HFFc6 (cell line): ENCODE measurements at places on chromosomes 4 and X.
A peak's percentile ranks its signal among the peaks of the same experiment; 100 is the strongest.

GRCh38 chr4:3041192-3042142 lies 32.9 kb downstream of the HTT-AS start:
- DNase-seq, result peak; percentile 70

GRCh38 chrX:69603566-69604194 lies 12.2 kb upstream of the EDA start:
- DNase-seq, result no peak

GRCh38 chr4:76658231-76659102 lies 223.4 kb downstream of the SHROOM3 start:
- DNase-seq, result peak; percentile 89

DNA sequence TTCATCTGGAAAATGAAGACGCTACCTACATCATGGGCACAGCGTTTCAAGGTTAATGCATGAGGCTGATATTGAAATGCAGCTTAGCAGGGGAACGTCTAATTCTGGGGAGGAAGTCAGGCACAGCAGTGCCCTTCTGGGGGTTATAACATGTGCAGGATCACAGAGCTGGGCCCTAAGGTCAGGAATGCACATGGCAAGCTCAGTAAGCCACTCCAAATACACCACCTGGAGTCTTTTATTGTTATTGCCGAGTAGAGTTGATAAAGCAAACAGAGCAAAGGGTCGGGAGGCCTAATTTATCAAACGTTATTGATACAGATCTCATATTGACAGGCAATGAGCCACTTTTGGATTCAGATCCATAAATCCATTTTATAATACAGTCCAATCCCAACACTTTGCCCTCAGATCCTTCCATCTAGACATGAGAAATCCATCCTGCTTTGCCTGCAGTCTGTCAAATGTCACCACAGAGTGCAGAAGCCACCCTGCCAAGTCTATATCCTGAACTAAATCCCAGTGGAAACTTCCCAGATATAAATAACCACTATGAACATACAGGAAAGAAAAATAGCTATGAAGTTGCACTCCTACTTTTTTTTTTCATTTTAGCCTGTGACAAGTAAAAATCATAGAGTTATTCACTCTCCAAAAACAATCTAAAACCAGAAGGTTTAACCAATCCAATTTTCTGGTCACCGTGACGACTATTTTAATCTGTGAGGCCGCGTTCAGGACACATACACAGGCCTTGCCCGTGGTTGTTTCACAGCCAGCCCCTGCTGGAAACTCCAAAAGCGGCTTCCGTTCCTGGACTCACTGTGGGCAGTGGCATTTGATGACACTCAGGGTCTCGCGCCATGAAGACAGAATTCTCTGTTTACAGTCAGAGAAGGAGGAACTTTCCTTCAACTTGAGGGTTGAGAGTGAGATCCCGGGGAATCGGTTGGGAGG lies 335.4 kb downstream of the DHX15 start:
- DNase-seq, result no peak

- DNase-seq, result peak; percentile 1
Observed at GRCh38 chrX:154727871-154728270, 23.0 kb downstream of the GAB3 start.

DNA sequence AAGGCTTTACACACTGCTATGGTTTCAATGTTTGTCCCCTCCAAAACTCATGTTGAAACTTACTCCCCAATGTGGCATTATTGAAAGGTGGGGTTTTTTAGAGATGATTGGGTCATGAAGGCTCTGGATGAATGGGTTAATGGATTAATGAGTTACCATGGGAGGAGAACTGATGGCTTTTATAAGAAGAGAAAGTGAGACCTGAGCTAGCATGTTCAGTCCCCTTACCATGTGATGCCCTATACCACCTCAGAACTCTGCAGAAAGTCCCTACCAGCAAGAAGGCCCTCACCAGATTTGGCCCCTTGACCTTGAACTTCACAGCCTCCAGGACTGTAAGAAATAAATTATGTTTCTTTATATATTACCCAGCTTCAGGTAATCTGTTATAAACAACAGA lies 68.9 kb upstream of the CAPN6 start:
- DNase-seq, result no peak

DNA sequence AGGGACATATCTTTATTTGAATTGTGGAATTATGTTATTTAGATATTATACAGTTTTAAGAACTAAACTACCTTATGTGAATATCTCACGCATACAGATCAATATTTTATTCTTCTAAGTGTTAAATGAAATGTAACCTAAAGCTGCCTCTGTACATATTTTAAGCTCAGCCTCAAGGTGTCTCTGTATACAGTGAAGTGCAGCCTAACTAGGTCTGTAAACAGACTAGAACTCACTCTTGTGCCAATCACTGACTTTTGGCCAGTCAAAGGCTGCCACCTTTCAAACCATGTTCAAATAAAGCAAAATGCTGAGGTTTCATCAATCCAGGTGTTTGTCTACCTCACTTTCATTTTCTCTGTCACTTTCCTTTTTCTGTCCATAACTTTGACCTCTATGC lies 1074.5 kb upstream of the PRKX start:
- no peak for DNase-seq

DNA sequence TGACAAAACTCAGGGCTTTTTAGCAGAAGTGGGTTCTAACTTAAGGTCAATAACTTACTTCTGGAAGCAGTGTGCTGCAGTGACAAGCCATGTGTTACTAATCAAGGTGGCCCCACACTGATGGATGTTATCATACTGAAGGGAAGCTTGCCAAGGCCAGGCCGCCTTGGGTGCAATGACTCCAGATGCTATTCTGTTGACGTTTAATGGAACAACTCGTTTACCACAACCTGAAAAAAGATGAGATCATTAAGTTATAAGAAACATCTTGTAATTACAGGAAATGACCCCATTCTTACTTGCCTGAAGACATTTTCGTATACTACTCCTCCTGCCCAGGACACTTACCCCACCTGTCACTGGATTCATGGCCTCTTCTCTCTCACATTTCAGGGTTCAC lies 38.9 kb upstream of the TMPRSS11D start:
- peak; percentile 31 for DNase-seq

DNA sequence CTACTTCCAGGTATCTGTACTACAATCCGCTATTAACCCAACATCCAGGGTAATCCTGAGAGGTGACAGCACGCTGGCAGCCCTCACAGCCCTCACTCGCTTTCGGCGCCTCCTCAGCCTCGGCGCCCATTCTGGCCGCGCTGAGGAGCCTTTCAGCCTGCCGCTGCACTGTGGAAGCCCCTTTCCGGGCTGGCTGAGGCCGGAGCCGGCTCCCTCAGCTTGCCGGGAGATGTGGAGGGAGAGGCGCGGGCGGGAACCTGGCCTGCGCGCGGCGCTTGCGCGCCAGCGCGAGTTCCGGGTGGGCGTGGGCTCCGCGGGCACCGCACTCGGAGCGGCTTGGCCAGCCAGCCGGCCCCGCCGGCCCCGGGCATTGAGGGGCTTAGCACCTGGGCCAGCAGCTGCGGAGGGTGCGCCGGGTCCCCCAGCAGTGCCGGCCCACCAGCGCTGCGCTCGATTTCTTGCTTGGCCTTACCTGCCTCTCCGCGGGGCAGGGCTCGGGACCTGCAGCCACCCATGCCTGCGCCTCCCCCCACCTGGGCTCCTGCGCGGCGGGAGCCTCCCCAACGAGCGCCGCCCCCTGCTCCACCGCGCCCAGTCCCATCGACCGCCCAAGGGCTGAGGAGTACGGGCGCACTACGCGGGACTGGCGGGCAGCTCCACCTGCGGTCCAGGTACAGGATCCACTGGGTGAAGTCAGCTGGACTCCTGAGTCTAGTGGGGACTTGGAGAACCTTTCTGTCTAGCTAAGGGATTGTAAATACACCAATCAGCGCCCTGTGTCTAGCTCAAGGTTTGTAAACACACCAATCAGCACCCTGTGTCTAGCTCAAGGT lies 87.3 kb downstream of the PRSS12 start:
- no peak for DNase-seq

DNA sequence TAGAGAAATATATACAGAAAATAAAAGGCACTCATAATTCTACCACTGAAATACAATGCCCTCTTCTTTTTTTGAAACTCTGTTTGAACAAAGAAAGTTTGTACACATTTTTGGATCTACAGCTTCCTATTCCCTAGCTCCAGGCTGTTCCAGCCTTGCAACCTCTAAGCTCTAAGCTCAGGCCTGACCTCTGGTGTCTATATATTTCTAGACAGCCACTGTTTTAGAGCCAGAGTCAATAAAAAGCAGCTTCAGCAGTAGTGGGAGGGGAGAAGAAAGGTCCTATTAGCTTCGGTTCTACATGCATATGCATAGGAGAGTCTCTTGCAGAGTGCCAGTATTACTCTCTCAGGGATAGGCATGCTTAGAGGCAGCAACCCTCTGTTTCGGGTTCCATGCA lies 39.7 kb downstream of the CLDN2 start:
- peak; percentile 28 for DNase-seq
